GOT3 (cell line): ENCODE measurements at places on chromosomes 5 and 9.

DNA sequence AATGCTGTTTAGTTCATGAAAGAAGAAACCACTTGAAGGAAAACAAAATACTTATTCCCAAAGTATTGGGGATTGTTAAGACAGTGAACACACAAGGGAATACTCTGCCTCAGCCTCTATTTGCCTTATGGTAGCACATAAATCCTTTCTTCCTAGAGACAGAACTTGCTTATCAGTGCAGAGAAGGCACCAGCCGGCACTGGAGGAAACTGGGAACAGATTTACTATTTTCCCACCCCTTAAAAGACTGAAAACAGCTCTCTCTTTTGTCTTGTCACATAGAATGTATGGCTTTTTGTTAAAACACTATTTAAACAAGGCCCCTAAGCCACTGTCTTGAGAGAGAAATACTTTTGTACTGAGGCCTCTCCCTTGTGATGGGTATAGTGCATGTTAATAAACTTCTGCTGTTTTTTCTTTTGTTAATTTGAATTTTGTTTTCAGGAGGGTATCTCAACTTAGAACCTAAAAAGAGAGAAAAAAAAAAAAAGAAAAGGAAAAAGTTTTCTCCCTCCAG is 40.7 kb upstream of the EDIL3 start:
- DNase-seq: no peak

GRCh38 chr5:154410786-154411185 is 35.0 kb upstream of the SAP30L start:
- DNase-seq: no peak

DNA sequence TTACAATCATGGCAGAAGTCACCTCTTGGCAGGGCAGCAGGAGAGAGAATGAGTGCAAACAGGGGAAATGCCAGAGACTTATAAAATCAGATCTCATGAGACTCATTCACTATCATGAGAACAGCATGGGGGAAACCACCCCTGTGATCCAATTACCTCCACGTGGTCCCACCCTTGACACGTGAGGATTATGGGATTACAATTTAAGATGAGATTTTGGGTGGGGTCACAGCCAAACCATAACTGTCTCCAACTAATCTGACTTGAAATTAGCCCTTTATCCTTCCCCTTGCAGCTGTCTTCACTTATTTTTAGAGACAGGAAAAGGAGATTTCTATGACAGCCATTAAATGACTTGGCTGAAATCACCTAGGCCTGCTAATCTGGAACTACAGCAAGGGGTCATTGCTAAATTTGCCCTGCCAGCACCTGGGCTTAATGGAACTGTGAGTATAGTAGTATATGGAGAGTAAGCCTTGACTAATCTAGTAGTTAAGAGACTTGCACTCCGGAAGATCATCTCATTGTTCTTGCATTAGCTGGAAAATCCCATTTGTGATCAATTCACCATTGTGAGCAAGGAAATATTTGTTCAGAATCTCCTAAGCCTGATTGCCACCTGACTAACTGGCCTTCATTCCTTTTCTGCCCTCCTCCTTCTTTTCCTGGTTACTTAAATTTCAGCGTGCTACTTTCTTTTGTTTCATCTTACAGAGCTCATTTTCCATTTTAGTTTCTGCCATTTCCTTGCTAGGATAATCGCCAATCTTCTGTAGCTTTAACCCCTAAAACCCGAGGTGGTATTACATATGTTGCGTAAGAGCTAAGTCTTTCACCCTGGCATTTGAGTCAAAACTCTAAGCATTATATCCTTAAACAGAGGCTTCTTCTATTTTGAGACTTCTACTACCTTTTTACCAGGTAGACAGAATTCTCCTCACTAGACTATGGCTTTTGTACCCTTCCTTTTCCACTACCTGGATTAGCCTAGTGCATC is 65.3 kb upstream of the RUSC2 start:
- DNase-seq: no peak

- no peak for DNase-seq
Measured at GRCh38 chr5:1746371-1747078, 53.1 kb downstream of the MRPL36 start.

DNA sequence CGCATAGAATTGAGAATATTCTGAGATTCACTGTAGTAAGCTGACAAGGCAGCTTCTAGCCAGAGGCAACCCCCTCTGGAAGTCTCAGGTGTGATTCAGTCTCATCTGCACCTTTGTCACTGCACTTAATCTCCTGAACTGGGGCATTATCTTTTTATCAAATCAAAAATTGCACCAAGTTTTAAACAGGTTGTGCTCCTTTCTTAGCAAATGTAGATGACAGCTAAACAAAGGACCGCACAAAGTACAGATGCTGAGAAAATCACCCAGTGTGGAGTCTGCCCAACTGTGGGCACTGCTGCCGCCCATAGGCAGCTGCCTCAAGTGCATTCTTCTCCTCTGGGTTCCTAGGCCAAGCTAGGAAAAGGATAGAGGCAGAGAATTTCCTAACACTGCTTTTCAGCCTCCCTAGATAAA is 51.1 kb downstream of the STARD4 start:
- no peak for DNase-seq

GRCh38 chr9:125444166-125444565 is 182.5 kb downstream of the GAPVD1 start:
- DNase-seq: no peak

DNA sequence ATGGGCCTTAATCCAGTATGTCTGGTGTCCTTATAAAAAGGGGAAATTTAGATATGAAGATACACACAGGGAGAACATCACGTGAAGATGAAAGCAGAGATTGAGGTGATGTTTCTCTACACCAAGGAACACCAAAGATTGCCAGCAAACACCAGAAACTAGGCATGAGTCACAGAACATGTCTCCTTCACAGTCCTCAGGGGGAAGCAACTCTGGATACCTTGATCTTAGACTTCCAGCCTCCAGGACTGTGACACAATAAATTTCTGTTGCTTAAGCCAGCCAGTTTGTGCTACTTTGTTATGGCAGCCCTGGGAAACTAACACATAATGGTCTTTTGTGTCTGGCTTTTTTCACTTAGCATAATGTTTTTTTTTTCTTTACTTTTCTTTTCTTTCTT is 41.2 kb upstream of the STRBP start:
- DNase-seq: no peak

- DNase-seq: no peak
Measured at GRCh38 chr5:6674421-6674820, 38.8 kb upstream of the TENT4A start.

DNA sequence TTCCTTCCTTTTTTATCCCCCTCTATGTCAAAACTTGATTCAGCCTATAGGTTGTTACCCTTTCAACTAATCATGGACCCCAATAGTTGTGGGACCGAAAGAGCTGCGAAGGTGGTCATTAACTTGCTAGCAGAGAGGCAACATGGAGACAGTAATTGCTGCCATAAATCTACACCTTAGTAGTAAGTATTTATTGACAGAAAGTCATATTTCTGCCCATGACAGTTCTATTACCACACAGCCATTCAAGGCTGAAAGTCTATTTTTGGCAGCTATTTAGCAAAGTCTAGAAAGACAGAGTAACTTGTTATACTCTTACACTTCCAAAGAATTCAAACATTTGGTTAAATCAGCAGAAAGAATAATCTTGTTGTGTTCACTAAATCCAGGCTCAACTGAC is 236.2 kb downstream of the PRELID2 start:
- no peak for DNase-seq

GRCh38 chr9:79988126-79988525 is 416.4 kb downstream of the TLE4 start:
- no peak for DNase-seq

- no peak for DNase-seq
Measured at GRCh38 chr5:54556141-54556540, 38.6 kb downstream of the SNX18 start.

DNA sequence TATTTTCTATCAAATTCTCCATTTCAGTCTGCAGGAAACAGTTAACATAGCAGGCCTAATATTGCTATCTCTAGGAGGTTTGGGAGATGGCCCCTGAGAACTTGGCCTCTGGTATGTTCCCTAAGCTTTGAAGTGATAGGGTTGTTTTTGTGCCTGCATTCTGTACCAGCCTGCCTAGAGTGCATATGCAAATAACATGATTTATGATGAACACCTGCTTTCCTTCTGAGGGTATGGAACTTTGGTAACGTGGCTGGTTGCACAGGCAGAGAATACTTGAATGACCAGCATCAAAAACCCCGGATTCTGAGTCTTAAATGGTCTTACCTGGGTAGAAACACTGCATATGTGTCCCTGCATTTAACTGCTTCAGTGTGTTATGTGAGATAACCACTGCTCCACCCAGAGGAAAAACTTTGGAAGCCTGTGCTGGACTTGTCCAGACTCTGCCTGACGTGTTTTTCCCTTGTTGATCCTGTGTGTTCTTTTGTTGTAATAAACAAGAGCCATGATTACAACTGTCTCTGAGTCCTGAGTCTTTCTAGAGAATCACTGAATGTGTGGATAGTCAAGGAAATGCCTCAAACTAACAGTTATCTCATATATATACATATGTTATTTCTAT is 111.3 kb upstream of the ABCA1 start:
- DNase-seq: no peak

DNA sequence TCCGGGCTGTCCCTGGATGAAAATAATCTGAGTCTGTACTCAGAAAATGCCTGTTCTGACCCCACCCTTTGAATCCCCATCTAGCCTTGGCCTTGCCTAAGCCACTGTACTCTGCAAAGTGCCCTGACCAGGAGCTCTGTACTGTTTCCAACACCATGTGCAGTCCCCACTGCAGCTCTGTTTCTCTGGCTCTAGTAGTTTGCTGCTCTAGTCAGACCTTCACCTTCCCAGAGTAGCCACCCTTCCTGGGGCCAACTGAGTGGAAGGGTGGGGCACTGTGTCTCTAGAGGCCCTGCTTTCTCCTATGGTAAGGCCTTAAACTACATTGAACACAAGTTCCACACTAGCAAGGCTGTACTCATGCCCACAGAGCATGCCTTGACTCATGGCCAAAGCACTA is 31.9 kb downstream of the P4HA2 start:
- DNase-seq: no peak

DNA sequence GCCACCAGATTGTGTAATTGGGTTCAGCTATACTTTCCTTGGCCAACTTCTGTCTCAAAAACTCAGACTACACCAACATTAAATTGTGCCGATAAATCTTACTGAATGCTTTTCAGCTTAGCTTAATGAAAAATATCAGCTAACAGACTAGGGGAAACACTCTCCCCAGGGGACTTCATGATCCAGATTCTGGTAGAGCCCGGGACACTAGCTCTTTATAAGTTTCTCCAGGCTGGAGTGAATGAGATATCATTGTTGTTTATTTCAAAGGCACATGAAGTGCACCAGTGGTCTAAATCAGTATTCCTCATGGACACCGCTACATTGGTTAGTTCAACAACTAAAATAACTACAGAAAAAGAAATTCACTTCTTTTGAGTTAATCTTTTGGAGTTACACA is 10.5 kb upstream of the LHFPL2 start:
- no peak for DNase-seq

- DNase-seq: no peak
Measured at GRCh38 chr5:178201927-178202235, 2.5 kb upstream of the HNRNPAB start.
